ENCODE measurements at places on chromosomes 7 and 10.

- peak; percentile 73 for DNase-seq
Observed at GRCh38 chr10:80500572-80501380, 36.9 kb upstream of the SH2D4B start.

GRCh38 chr10:51257511-51258248 is 183.4 kb downstream of the PRKG1 start:
- no peak for DNase-seq

- DNase-seq = no peak
Observed at GRCh38 chr7:156368053-156368843, 272.3 kb upstream of the RNF32 start.

GRCh38 chr10:122458693-122459092 is 2.7 kb upstream of the HTRA1 start:
- DNase-seq = no peak

DNA sequence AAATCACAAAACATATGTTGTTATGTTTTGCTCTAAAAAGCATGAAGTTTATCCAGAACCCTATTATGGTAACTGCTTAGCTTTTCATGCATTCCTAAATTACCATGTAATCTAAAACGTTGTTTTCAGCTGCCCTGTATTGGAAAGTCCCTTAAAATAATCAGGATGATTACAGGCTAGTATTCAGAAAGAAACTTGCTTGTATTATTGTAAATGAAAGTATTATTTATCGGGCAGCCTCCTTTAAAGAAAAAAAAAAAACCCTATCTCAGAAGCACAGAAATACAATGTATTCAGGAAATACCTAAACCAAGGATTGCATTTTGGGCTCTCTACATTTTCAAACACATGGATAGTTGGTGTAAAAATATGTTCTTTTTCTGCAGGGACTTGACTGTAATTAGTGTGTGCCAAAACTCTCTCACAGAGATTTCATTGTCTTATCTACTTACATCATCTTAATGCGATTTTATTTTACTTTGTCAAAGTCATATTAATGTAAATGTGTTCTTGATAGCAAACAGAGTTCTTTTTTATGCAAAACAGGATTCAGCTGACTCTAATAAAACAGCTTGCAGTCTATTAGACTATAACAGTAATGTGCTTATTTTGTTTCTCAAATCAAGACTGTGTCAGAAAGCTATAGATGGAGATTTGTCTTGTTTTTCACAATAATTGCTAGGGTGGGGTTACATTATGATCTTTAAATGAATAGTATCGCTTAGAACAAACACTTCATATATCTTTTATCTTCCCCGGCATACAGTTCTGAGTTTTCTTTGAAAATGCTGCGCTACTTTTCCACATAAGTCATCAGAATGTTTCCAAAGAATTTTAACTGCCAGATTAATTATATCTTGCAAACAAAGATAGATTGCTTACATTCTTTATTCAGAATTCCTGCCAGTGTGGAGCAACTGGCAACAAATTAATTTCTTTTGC is 65.3 kb upstream of the ARID5B start:
- no peak for DNase-seq

DNA sequence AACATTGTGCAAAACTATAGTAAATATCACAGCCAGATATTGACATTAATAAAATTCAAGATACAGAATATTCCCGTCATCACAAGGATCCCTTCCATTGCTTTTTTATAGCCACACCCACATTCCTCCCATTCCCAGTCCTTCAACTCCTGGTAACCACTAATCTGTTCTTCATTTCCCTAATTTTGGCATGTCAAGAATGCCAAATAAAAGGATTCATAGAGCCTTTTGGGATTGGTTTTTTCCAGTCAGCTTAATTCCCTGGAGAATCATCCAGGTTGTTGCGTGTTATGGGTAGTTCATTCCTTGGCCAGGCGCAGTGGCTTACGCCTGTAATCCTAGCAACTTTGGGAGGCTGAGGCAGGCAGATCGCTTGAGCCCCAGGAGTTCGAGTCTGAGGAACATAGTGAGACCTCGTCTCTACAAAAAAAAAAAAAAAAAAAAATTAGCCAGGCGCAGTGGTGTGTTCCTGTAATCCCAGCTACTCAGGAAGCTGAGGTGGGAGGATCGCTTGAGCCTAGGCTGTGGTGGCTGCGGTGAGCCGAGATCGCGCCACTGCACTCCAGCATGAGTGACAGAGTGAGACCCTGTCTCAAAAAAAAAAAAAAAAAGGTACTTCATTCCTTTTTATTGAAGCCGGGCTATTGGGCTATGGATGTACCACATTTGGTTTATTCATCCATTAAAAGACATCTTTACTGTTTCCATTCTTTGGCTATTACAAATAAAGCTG is 2.7 kb downstream of the OGDH start:
- no peak for DNase-seq

- no peak for DNase-seq
Observed at GRCh38 chr7:124062171-124062570, 29.3 kb upstream of the TMEM229A start.

DNA sequence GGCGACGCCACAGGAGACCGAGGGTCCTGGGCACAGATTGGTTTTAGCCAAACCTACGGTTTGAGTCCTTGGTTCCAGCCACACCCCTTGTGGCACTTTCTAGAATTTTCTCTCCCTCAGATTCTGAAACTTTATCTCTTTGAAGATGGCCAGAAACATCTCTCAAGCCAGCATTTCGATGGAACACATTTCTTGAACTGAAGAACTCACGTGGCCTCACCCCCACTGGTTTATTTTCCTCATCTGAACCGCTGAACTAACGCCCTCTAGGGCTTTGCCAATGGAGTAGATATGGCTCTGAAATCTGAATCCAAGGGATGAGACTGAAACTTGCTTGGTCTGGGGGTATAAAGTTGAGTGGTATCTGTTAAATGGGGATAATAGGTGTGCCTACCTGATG is 6.7 kb upstream of the SPAM1 start:
- DNase-seq = no peak

- DNase-seq = no peak
Observed at GRCh38 chr7:145151676-145152075, 315.8 kb upstream of the TPK1 start.

DNA sequence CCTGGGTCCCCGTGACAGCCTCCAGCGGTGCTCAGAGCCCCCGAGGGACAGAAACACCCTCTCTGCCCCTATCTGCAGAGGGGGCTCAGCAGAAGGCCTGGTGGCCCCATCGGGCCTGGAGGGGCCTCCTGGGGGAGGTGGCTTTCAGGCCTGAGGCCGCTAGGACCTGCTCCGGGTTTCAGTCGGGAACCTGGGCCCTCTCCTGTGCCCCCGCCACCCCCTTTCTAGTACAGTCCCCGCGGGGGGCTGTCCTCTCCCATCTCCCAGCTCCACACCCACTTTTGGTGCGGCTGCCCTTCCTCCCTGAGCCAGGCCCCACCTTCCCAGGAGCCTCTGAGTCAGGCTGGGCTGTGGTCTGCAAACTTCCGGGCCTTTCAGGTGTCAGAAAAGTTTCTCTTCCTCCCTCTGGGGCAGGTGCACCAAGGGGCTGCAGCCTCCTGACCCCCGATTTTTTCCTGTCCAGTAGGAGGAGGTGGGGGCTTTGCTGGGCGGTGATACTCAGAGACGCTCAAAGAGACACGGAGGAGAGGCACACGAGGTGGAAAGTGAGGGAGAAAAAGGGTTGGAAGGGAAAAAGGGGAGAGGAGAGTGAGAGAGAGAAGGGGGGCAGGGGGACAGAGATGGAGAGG is 692 bp downstream of the CARD11 start:
- peak; percentile 84 for DNase-seq

GRCh38 chr7:87505557-87506245 is 30.2 kb upstream of the ABCB4 start:
- DNase-seq = no peak

- DNase-seq = no peak
Observed at GRCh38 chr10:17115683-17116082, 13.9 kb downstream of the CUBN start.

DNA sequence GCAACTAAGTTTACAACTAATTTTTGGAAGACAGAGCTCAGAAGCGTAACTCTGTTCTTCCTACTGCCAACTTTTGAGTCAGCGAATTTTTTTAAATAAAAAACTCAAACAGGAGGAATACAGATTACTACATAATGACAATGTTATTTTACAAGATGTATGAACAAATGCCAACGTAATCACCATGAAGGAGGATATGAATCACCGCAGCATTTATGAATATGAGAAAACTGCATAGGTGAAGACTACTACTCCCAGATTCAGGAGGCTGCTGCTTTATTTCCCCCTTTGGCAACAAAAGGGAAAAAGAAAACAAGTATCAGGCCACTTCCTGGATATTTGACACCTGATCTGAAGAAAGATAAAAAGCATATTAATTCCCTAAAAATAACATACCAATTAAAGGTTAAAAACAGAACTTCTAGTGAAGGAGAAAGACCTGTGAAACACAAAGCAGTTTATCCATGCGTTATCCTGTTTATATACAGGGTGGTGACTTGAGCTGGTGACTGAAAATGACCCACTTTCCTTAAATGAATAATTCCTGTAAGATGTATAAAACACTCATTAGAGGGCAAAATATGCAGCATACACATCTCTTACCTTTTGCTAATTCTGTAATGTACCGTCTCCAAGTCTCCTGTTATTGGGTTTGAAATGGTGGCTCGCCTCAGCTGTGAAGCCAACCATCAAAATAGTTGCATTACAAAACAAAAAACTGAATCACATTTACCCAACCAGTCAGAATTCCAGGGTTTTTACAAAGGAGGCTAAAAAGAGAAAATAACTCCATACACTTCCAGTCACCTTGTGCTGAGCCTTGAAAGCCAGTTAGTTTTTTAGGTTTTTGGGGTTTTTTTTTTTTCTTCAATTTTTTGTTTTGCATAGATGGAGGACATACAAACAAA is 52.0 kb downstream of the P4HA1 start:
- no peak for DNase-seq

- DNase-seq = no peak
Observed at GRCh38 chr10:62352356-62352970, 21.7 kb upstream of the ZNF365 start.

- DNase-seq = no peak
Observed at GRCh38 chr10:88557256-88557655, 25.9 kb downstream of the RNLS start.

DNA sequence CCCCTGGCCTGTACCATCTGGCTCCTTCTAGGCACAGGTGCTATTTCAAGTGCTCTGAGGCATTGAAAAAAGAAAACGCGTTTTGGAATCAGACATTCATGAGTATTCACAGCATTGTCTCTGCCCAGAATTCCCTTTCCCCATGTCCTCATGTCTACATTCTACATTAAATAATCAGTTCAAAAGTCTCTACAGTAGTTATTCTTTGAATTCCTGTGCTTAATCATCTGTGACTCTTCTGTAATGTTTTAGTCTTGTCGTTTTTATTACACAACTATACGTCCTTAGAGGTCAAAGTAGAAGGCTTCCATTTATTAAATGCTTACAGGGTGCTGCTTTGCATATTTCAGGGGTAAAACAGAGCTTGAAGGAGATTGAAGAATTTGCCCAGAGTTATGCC is 95.7 kb downstream of the BICC1 start:
- DNase-seq = no peak

DNA sequence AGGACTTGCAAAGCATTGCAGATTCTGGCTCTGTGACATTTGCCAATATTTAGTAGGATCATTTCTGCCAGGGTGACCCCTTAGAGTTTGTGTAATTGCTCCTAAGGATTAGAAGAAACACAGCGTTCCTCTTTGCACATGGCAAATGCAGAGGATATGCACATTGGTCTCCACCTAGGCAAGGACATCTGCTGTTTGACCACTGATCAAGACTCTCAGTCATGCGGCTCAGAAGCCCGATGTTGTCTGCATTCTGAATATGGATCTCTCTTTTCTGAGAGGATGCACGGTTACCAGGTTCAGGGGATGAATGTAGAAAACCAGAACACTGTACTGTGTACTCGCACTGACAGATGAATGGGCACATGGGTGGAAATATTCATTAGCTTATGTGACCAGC is 180.6 kb upstream of the AGK start:
- no peak for DNase-seq

GRCh38 chr10:111493024-111493625 is 416.3 kb downstream of the ADRA2A start:
- no peak for DNase-seq

- no peak for DNase-seq
Observed at GRCh38 chr7:48052748-48053147, 17.4 kb downstream of the C7orf57 start.

- DNase-seq = no peak
Observed at GRCh38 chr10:97427571-97428179, 1.7 kb downstream of the PGAM1 start.

- DNase-seq = no peak
Observed at GRCh38 chr10:88088441-88089340, 225.3 kb downstream of the PTEN start.

- DNase-seq = no peak
Observed at GRCh38 chr7:12258074-12258473, 47.0 kb downstream of the TMEM106B start.

DNA sequence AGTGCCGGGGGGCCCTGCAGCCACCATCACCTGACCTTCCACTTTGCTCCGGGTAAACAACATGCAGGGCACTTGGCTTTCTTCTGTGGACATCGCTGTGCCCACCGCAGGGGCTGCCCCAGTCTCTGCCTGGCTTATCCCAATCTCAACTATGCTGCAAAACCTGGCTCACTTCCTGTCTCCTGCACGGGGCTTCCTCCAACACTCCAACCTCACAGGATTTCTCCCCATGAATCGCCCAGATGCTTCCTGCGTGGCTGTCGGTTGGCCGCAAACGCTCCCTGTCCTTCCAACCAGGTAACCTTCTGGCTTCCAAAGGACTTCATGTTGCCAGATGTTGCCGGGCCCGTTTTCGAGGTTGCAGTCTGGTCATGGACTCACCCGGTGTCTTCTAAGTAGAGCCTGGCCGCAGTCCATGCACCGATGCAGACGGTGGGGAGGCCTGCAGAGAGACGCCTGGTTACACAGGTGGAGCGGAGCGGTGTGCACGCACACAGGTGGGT is 109.0 kb downstream of the VIPR2 start:
- DNase-seq = peak; percentile 36

DNA sequence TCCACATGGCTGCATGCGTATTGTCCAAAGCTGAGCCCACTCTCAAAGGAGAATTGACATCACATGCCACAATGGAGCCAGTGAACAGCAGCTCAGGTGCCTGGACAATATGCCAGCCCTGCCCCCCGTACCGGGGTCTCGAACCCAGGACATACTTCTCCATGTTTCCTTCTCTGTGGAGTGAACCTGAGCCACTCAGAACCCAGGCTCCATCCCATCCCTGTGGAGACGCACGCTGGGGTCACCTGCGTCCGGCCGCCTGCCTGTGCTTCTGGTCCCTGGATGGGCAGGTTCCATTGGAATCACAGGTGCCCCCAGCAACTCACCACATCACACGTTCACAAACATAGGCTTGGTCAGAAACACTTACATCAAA is 229.8 kb downstream of the DNAJB6 start:
- no peak for DNase-seq

- no peak for DNase-seq
Observed at GRCh38 chr7:28336806-28337205, 75.5 kb upstream of the CREB5 start.

GRCh38 chr7:128358233-128358632 is 3.3 kb downstream of the PRRT4 start:
- DNase-seq = no peak

DNA sequence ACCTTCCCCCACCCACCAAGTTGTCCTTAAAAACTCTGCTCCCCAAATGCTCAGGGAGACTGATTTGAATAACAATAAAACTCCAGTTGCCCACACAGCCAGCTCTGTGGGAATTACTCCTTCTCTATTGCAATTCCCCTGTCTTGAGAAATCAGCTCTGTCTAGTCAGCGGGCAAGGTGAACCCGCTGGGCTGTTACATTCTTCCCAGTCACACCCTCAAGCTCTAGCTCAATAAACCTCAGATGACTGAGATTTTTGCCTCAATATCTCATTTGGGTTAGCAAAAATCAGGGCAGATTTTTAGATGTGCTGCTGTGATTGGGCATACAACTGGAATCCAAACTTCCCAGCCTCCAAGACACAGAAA is 32.9 kb downstream of the SVOPL start:
- no peak for DNase-seq

Data from activated CD8-positive, alpha-beta memory T cell treated with anti-CD3 and anti-CD28 coated beads, Interleukin-2, amount 50 U/mL, for 48 hours (primary cell).